ENCODE measurements at places on chromosomes 12 and 14.

- DNase-seq = no peak
Observed at GRCh38 chr14:86196471-86196870, 666.5 kb downstream of the FLRT2 start.

- no peak for DNase-seq
Observed at GRCh38 chr14:88683119-88683518, 109.6 kb downstream of the EML5 start.

DNA sequence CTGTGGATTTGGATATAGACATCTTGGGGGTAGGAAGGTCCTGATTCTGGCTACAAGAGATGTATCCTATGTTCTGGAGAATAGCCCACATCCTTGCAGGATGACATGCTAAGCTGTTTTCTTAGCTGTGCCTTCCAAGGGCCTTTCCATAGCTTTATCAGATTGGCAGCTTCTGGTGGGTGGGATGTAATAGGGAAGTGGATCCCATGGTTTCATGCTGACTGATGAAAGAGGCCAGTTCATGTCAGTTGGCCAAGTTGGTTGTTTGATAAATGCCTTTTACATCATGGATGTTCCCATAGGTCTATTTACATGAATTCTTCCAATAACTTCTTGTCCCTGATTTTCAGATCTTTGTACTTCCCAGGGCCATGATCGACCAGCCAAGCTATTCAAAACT, 169.1 kb upstream of the RMST start:
- DNase-seq = no peak

DNA sequence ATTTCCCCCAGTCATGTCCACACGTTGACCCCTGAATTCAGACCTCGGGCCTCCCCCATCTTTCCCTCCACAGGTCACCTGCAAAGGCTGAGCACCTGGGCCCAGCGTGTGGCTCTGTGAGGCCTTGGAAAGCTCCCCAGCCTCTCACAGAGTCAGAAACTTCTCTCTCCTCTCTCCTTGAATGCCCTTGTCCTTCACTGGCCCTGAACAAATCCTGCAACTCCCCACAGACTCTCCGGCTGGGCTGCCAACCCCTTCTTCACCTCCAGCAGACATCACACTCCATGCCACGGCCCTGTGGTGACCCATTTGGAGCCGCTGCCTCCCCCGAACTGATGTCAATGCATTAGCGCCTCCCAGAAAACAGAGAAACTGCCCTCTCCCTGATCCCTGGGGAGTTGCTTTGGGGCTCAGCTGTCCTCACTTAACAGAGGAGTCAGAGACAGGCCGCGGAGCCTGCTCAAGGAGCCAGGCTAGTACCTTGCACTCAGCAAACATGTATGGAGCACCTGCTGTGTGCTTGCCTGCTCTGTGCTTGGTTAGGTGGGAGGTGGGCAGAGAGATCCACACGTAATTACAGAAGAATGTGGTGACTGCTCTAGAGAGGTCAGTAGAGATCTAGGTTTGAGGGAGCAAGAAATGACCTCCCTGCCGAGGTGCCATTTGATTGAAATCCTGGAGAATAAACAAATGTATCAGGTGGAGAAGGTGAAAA, 99.2 kb upstream of the PWP1 start:
- DNase-seq = no peak

- no peak for DNase-seq
Observed at GRCh38 chr14:37034410-37035285, 137.8 kb downstream of the SLC25A21 start.

DNA sequence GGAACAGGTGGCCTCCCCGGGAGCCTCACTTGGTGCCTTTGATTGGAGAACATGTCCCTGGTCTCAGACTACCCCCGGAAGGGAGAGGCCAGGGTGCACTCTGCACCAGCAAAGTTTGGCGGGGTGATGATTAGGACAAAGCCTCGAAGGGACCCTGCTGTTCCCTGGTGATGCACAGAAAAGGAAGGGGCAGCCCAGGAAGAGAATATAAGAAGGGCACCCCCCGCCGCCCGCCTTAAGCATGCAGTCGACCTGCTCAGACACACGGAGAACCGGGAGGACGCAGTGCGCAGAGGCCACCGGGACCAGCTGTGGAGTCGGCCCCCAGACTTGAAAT, 6.9 kb downstream of the SCARB1 start:
- no peak for DNase-seq

GRCh38 chr12:103745962-103746361, 95.1 kb downstream of the NT5DC3 start:
- no peak for DNase-seq

- DNase-seq = no peak
Observed at GRCh38 chr14:100669468-100669867, 57.2 kb upstream of the DLK1 start.

- no peak for DNase-seq
Observed at GRCh38 chr12:73935817-73936216, 601.8 kb upstream of the ATXN7L3B start.

DNA sequence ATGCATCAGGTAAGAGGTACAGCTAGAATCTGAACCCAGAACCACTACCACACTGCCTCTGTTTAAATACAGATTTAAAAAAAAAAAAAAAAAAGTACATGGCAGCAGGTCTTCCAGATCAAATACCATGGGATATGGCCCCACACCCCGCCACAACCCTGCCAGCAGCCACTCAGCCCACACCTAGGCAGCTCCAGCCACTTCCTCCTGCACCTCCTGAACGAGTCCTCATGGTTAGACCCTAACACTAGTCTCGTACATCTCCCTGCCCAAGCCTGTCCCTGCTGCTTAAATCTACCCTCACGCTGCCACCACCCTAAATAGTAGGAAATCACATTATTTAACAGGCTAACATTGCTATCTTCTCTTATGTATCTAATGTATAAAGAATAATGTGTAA, 12.6 kb downstream of the SETD3 start:
- no peak for DNase-seq

DNA sequence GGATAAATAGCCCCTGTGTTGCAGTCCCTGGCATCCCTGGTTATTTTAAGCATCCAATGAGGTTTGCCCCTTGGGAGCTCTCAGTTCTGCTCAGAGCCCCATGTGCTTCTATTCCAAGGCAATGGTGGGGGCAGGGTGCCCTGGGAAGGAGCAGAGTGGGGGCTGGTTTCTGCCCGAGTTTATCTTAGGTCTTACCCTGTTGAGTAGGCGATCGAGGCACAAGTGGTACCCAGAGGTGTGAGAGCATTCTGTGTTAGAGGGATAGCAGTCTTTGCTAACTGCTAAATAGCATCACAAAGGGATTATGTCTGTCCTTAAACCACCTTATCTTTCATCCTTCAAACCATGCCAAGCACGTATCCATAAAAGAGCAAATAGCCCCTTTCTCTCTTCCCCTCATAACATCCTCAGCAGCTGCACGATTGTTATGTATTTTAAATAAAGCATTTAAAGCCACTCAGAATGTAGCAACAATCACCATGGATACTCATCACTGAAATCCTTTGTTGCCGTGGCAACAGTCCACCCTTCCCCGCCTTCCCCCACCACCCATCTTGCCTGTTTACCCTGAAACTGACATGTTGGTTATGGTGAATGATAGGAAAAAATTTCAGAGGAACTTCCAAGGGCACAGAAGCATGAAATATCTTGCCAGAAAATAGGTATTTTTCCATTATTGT, 139.3 kb downstream of the PTPN11 start:
- DNase-seq = no peak

DNA sequence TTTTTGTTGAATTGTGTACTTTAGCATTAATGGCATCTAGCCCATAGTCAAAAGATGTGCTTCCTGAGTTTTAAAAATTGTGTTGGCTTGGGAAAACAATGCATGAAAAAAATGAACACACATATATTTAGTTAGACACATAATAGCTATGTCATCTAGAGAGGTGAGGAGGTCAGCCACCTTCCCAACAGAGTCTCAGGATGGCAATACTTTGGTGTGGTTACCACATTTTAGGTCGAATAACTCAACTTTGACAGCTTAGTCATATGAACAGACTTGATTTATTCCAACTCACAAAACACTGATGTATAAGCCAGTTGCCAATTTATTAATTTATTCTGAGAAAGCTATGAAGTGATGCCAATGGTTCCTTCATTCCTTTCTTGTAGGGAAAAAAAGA, 114.0 kb downstream of the ETNK1 start:
- no peak for DNase-seq

GRCh38 chr14:104970231-104971068, 7.7 kb downstream of the AHNAK2 start:
- DNase-seq = peak; percentile 86

- DNase-seq = no peak
Observed at GRCh38 chr12:15777355-15778012, 11.7 kb downstream of the EPS8 start.

DNA sequence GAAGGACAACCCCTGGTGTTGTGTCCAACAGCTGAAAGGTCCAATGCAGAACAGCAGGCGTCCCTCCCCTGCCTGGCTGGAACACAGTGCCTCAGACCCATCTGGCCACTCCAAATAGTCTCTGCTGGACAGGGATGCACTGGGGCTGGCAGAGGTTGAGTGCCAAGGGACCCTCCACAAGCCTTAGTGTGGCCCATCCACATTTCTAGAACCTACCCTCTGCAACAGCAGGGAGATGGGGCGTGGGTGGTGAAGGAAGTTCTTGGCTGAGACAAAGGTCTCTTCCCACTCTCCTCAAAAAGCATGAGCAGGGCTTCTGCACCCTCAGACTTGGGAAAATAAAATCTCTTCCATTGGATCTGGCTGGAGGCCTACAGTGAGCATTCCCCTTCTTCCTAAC, 36.5 kb downstream of the LTBP2 start:
- DNase-seq = no peak

DNA sequence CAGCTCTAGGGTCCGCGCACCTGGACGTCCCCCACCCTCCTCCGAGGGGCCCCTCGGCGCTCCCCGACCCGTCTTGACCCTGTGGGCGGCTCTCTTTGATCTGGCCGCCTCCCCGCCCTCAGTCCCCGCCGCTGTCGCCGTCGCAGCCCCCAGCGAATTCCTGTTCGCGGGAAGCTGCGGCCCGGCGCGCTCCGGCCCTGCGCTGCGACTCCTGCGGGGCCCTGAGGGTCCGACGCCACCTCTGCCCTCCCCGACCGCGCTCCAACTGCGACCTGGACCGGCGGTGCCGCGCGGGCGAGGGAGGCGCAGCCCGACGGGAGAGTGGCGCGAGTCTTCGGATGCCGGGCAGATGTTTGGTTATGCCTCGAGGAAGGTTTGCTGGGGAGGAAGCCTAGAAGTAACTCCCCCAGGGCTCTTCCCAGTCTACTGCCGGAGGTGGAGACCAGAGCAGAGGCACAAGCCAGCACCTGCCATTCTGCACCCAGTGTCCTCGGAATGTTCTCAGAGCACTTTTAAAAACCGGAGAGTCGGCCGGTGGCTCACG, 440 bp upstream of the ISM2 start:
- DNase-seq = no peak

- DNase-seq = no peak
Observed at GRCh38 chr14:52974406-52974805, 23.6 kb upstream of the FERMT2 start.

- no peak for DNase-seq
Observed at GRCh38 chr12:131766382-131767107, 55.7 kb downstream of the SFSWAP start.

- DNase-seq = no peak
Observed at GRCh38 chr12:108231109-108231905, 102.2 kb downstream of the WSCD2 start.

GRCh38 chr12:116502989-116503496, 56.1 kb upstream of the MAP1LC3B2 start:
- DNase-seq = no peak

DNA sequence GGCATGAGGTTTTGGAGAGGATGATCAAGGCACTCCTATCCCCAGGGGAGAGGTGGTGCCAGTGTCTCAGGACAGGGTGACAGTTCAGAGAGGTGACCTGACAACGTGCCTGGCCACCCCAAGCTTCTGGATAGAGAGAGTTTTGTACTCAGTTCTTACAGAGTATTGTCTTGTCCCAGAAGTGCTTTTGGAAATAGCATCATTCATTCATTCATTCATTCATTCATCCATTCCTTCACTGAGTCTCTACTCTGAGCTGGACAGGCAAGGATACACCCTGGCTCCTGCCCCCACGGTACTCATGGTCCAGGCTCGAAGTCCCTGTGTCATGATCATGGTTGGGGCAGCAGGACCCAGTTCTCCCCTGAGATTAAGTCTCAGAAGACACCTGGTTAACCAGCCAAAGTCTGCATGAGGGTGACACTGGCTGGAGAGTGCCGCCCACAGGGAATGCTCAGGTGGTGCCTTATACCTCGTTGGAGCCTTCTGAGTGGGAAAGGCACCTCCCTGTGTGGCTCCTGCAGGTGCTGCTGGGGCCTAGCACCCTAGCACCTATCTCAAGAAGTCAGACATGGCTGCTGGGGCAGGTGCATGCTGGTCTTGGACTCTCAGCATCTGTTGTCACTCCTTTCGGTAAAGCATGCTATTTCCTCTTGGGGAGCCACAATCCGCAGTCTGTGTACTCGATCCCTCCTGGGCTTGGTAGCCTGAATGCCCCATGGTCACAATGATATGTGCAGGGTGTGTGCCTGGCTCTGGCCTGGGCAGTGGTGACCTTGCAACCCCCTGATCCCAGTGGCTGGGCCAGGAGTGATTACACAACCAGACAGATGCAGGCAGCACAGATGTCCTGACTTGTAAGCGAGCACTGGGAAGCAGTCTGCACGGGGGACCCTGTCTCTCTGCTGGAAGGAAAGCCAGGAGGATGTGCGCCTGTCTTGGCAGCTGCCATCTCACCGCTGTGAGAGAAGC, 57.8 kb downstream of the C14orf132 start:
- no peak for DNase-seq

GRCh38 chr12:22160396-22161003, 114.5 kb downstream of the CMAS start:
- no peak for DNase-seq

DNA sequence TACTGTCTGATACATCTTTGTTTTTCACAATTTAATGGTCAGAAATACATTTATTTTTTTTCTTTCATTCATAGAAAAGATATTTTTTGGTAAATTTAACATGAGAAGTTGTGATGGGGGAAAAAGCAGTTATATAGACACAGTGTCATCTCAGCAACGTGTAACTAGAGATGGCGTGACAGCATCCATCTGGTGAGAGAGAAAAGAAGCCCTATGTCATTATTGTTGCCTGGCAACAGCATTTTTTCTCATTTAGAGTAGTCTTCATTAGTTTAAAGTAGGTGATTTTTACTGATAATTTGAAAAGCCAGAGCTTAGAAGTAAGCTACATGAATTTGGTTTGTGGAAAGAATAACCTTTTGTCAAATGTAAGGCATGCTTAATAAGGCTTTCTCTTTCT, 128.6 kb downstream of the ACSS3 start:
- DNase-seq = no peak

DNA sequence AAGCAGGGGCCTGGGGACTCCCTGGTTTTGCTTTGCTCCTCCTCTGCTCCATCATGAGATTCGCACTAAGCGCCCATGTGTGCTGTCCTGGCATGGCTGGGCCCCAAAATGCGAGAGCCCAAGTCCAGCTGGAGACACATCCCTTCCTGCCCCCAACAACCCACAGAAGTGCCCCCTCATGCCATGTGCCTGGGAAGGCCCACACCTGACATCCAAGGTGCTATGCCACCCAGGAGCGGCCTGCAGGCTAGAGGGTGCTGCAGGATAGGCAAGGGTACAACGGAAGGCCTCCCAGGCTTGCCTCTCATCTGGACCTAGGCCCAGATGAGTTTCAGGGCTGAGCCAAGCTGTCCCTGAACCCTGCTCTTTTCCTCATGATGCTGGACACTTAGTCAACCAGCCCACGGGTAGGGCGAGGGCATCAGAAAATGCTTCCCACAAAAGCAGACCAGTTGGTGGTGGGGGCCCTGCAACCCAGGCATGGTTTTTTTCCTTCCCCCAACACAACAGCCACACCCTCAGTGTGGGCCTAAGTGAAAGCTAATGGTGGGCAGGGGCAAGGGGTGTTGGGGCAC, 13.2 kb upstream of the KRT80 start:
- DNase-seq = no peak

- no peak for DNase-seq
Observed at GRCh38 chr12:63068857-63069442, 82.1 kb downstream of the AVPR1A start.

Measured in H54 (cell line).